ENCODE measurements at places on chromosomes 6 and 20.

- DNase-seq = no peak
Measured at GRCh38 chr6:132392792-132393191, 8.5 kb downstream of the MOXD1 start.

DNA sequence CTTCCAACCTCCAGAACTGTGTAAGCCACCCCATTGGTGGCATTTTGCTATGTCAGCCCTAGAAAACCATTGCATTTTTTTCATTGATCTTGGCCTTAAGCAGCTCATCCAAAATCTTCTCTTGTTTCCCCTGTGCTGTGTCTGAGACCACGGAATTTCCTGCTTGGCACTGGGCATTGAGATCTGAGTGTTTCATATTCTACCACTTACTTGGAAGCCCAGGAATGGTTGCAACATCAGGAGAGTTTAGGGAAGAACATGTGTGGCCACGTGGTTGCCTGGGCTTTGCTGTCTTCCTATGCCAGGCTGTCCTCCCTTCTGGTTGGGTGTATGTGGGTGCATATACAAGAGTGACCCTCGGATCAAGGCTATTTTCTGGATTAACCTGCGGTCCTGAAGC, 139.3 kb upstream of the PMEPA1 start:
- no peak for DNase-seq

GRCh38 chr20:6811262-6812035, 44.0 kb downstream of the BMP2 start:
- no peak for DNase-seq

GRCh38 chr20:33933469-33933909, 60.2 kb upstream of the RALY start:
- DNase-seq = peak; percentile 32

DNA sequence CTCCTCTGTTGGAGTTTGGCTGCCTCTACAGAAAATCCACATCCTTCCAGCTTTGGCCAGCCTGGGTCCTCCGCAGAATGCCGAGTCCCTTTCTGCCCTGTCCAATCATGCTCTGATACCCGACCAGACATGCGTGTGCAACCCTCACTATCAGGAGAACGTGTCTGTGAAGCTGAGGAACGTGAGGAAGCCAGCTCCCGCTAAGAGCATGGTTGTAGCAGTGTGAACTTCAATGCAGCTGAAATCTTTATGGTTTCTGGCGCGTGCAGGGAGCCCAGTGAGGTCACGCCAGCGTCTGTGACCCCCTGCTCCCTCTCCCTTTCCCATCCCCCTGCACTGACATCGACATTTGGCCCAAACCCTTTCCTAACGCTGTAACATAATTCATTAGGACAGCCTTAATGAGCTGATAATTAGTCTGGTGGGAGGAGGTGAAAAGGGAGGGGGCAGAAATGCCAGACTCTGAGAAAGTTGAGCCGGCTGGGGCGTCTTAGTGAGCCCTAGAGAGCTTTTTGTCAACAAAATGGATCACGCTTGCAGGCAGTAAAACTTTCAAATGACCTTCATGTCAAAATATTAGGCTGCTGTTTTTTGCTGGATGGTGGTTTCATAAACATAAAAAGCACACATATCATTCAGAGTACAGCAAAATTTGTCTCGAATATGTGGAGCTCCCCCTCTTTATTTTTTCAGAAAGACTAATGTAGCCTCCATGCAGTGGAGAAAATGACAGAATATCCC, 423.3 kb downstream of the QKI start:
- no peak for DNase-seq

DNA sequence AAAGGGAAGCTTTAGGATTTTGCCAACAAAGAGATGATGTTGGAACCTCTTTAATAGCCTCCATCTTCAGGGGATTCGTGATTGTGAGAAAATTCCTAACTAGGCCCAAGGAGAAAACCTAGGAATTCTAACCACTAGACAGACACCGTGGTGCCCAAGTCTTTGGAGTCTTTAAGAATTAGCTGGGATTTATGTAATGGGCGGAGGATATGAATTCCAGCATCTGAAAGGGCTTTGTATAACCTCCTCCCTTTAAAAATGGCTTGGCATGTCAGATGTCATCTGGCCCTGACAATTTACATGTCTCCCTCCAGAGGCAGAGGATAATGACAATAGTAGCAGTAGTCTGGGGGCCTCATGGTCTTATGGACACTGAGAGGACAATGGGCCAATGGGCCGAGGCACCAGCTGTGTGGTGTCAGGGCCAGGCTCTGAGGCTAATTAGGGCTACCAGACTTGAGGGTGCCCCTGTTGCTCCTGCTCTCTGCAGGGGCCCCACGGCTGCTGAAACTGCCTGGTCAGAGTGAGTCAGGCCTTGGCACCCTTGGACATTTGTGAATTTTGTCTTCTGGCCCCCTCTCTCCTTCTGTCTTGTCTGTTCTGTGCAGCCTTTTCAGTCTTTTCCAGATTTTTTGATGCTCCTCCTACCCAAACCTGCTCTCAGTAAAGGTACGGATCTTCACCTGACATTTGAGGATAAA, 113.9 kb downstream of the EDN1 start:
- DNase-seq = no peak

DNA sequence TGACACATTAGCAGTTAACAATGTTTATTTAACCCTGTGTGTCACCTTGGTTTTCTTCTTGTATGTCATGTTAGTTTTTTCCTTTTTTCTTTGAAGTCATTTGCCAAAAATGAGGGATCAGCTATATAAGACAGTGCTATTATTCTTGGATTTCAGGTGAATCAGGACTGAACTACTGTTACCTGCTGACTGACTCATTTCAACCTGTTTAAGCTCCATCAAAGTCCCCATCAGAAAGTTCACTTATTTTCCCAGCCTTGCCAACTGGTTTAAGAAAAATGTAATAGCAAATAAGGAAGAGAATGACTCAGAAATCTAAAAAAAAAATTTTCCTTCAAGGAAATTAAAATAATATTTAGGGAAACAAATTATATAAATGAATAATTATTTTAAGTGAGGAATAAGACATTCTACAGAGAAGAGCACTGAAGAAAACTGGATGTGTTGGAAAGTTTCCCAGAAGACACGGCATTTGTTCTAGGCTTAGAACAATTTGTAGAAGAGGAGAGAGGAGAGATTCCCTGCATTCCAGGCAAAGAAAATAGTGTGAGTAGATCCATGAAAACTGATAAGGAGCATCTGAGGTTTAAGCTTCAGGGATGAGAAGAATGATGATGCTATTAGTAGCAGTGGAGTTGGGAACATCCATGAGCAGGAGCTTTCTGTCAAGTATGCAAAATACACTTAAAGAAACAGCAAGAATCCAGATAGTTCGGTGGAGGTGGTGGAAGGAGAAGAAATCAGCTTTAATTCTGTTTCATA, 84.9 kb upstream of the SIM1 start:
- DNase-seq = no peak

DNA sequence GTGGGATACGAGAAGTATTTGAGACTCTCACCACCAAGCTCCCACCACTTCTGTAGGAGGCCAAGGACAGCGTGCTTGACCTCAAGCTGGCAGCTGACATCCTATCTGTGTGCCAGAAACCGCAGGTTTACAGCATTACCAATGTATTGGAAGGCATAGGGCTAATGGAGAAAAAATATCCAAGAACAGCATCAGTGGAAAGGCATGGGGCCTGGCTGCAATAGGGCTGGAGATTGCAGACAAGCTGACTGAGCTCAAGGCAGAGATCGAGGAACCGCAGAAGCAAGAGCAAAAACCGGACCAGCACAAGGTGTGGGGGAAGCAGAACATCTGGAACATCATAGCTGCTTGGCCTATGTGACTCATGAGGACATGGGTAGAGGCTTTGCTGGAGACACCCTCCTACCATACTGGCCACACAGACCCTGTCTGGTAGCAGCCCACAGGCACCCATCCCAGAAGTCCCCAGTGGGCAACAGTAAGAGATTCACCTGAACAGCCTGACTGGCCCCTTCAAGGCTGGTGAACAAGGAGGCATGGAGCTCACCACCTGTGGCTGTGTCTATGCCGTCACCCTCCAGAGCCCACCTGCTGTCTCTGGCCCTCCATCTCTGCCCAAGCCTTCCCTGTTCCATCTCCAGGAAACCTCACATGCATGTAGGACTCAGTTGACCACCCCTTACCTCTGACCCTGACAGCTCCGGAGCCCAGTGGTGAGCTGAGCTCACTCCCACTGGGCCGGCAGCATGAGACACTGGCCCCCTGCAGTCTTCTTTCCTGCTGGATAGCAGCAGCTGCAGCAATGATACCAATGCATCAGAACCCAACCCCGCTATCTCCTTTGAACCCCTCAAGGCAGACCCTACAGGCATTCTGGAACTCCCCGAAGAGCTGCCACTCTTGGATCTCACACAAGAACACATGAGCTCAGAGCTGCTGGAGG, 171.1 kb downstream of the KIF6 start:
- DNase-seq = no peak

- no peak for DNase-seq
Measured at GRCh38 chr20:37194621-37195417, 15.5 kb upstream of the MROH8 start.

DNA sequence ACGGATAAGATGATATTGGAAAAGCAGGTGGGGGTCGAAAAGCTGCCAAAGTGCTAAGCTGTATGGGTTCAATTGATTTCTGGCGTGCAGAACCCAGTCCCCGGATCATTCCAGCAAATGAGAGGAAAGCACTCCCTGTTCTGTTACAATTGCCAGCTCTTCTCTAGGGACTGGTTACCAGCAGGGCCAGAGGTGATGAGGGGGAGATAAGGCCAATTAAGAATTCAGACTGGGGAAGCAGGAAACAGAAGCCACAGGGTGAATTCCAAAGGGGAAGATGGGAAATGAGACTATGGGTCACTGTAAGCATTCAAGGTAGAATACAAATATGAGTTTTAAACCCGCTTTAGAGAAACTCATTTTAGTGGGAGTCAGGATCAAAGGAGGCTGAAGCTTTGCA, 349.4 kb upstream of the MAP3K7 start:
- no peak for DNase-seq

DNA sequence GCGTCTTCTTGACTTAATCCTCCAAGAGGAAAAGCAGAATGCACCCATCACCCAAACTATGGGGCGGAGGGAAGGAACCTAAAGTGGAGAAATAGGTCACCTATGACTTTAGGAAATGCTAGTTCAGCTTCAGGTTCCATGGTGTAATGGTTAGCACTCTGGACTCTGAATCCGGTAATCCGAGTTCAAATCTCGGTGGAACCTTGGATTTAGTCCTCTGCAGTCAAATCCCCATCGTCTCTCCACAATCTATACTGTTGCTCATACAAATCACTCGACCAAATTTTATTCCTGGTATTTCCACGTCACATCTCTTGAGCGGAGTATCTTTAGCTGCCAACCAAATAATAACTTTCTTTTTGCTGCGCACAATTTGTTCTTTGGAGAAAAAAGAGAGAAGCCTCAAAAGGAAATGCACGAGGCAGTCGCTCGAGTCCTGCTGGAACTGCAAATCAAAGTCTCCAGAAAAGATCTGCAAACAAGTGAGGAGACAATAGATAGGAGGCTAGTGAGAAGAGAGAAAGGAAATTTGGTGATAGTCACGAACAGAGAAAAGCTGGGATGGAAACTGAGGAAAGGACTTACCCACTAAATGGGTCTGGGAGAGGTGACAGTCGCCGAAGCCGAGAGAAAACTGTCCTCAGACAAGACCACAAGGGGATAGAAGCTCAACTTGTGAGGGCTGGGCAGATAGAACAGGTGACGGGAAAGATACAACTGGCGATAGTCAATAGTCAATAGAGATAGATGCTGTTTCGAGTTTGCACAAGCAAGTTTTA, 16.6 kb downstream of the POM121L2 start:
- DNase-seq = no peak

- DNase-seq = no peak
Measured at GRCh38 chr6:168078943-168079405, at the start of gene FRMD1. Gene FRMD1, minus strand, starts transcription at chr6:168079212. Its CDS starts 118 bp downstream, at chr6:168079094.

DNA sequence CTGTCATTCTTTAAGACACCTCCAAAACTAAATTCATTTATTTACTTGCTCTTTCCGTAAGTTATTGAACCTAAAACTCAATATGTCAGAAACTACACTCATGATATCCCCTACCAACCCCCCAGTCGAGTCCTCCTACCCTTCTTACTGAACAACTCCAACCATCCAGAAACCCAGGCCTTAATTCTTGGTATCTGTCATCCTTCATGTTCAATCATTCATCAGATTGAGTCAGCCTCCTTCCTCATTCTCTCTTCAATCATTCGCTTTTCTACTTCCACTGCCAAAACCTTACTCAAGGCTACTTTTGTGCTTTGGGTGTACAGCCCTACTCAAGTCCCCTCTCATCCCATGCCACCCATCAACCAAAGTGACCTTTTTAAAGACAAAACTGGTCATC, 95.7 kb downstream of the SMLR1 start:
- no peak for DNase-seq

- DNase-seq = no peak
Measured at GRCh38 chr20:16587066-16587465, 13.8 kb upstream of the KIF16B start.

DNA sequence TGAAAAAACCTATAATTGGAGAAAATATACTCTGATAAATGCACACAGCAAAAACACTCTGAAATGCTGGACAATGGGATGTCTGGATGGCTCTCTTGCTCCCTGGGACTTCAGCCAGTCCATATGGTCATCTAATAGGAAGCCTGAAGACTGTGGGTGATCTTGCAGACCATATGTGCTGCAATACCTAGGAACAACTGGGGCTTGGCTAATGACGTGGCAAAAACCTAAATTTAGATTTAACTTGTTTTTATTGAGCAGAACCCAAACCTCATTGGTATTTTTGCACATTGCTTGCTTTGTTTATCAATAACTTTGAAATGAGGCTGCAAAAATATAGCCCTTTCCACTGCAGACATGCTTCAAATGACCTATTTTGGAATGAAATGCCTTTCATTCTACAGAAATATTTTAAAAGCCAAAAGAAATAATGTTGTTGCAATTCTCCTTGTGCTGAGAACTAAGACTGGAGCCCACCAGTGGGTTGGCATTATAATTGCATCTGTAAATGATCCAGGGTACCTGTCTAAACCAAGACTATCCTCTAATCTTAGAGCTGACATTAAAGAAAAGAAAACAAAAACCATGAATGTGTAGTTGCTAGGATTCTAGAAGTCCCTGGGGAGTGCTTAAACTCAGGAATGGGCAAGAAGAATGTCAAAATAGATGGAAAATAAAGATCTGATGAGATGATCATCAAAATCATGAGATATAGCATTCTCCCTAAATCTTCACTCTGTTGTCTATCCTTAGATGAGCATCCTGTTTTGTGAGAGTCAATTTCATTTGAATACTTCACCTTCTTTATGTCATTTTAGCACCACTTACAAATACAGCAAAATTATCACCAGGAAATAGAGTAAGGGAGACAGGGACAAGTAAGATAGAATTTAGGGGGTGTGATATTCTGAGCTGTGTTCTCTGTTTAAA, 152.1 kb upstream of the RIMS1 start:
- no peak for DNase-seq

DNA sequence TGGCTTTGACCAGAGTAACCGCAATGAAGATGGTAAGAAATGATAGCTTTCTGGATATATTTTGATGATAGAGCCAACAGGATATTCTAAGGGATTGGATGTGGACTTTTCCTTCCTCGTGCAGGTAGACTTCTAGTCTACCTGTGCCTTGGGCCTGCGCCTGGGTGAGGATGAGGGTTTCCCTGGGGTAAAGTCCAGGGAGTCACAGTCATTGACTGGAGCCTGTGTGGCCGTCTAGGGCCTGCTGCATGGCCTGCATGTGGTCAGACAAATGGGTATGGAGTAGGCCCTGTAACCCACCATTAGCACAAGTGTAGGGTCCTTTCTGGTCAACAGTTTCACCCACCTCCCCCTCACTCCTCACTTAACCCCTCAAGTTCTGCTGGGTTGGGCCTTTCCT, 12.7 kb upstream of the CHMP4B start:
- no peak for DNase-seq
